Right renal pelvis (tissue), 4 donors: ENCODE measurements at places on chromosomes 2 and 18. TPM values are rescaled to one million over a fixed set of nuclear protein-coding genes. Genes with fewer than 3 reads are reported as not detected.

PTPRM gene
- 82.9 TPM for polyA plus RNA-seq

DNA sequence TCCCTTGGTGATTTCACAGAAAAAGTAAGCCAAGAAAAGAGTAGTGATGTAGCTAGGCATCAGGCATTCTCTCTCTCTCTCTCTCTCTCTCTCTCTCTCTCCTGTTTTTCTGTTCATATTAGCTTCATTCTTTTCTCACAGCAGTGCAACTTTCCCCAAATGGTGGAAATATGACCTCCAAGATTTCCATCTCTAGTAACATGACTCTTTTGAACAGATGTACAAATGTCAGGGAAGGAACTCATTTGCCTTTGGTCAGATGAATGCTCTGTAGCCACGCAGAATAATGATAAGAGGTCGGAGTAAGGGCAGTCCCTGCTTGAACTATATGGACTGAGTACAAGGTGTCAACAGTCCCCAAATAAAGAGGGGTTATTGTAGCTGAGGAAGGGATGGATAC, 316.2 kb downstream of the GALNT13 start:
- no peak for DNase-seq

DNA sequence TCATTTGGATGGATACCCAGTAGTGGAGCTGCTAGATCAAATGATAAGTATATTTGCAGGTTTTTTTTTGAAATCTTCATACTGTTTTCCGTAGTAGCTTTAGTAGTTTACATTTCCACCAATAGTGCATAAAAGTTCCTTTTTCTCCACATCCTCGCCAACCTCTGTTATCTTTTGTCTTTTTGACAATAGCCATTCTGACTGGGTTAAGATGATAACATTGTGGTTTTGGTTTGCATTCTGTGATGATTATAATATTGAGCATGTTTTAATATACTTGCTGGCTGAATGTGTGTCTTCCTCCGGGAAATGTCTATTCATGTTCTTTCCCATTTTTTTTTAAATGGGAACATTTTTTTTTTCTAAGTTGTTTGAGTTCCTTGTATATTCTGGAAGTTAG, 260.0 kb downstream of the GULP1 start:
- no peak for DNase-seq

- DNase-seq: no peak
Measured at GRCh38 chr2:196660244-196660643, 20.7 kb downstream of the CCDC150 start.

WDFY1 gene
- polyA plus RNA-seq: 55.4 TPM

SNED1 gene
- 9.2 TPM for polyA plus RNA-seq
